Muscle of arm (tissue), 14 donors: ENCODE measurements at places on chromosomes 6 and 20. TPM values are rescaled to one million over a fixed set of nuclear protein-coding genes. Genes with fewer than 3 reads are reported as not detected.
A peak's percentile ranks its signal among the peaks of the same experiment; 100 is the strongest.

The ACAT2 gene
- polyA plus RNA-seq: 24.0 TPM

GRCh38 chr6:134724771-134725340, 225.0 kb downstream of the ALDH8A1 start:
- no peak for DNase-seq

GRCh38 chr20:16612706-16613105, 39.5 kb upstream of the KIF16B start:
- no peak for DNase-seq

- DNase-seq: no peak
These were observed 64.7 kb downstream of the ARHGAP18 start for GRCh38 chr6:129645106-129645829.

The SDHAF4 gene
- 15.0 TPM for polyA plus RNA-seq

The LAMP5 gene
- 0.32 TPM for polyA plus RNA-seq

GRCh38 chr6:132648356-132648755, 10.6 kb downstream of the TAAR1 start:
- DNase-seq: no peak

DNA sequence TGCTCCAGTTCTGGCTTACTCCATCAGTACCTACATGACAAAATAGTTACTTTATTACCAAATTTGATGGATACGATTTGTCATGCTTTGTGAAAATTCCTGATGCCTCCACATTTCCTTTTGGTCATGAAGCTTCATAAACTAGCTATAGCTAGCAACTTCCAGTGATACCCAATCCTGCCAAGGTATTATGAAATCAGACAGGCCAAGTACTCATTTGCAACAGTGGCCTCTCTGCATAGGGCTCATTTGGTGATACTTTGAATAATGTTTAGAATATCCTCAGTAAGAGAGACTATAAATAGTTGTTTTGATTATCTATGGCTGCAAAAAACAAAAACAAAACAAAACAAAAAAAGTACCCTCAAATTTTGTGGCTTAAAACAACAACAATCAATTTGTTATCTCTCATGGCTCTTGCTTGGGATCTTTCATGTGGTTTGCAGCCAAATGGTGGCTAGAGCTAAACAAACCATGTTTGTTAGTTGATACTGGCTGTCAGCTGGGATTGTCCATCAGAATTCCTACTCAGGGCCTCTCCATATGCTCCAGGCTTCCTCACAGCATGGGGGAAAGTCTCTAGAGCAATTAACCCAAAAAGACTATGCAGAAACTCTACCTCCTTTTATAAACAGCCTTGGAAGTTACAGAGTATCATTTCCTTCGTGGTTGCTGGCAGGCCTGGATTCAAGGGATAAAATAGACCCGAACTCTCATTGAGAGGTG, 10.1 kb upstream of the PRL start:
- DNase-seq: no peak

The OPRM1 gene
- not detected for polyA plus RNA-seq

The GCLC gene
- 8.9 TPM for polyA plus RNA-seq

- DNase-seq: no peak
These were observed 224.8 kb upstream of the MARCKS start for GRCh38 chr6:113632220-113632864.

The PLTP gene
- 17.7 TPM for polyA plus RNA-seq

The SIRPD gene
- polyA plus RNA-seq: not detected

DNA sequence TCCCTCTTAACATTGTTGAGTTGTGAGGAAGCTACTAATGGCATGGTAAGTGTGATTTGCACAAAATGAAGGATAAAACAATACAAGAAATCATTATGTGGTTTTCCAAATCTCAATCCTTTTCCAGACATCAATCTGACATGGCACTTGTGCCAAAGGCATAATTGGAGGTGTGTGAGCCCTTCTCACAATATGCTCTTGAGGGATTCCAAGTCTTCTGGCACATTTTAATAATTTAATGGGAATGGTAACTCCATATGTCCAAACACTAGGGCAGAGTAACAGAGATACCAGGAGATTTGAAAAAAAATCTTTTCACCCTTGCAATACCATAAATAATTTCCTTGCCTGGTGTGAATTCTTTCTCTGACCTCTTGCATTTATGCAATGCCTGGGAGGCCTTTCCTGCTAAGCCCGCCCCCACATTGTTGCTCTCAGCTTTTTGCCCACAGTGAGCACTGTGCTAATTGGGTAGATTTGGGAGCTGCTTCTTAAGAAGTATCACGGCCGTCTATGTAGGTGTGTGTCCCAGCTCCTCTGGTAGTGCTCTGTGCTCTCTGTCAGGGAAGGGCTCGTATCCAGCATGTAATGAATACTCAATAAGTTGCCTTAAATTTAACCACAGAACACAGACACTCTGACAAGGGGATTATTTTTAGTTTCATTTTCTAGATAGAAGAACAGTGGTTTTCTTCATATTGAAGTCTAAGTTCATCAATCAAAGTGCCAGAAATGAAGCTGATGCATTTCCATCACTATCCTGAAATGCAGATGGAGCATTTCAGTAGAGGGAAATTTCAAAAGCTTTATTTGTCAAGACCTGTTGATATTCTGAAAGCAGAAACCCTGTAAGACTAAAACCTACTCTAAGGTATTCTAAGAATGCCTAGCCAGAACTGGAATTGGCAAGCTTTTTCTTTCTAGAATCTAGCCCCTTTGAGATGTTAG, 54.4 kb upstream of the CEP85L start:
- DNase-seq: peak; percentile 34

- DNase-seq: no peak
These were observed 88.1 kb upstream of the STMND1 start for GRCh38 chr6:17013701-17014100.

DNA sequence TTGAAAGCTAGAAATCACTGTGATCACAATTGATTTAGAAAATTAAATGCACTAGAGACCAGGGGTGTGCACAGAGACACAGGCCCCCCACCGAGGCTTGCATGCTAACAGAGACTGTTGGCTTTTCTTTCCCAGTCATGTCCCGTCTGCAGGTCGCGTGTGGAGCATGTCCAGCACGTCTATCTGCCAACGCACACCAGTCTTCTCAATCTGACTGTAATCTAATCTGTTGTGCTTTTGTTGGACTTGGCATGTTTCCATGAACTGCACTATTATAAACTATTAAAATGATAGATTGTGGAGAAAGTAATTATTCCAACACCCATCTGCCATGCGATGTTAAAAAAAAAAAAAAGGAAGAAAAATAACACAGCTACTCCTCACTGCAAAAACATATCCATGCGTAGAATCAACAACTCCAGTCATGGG, 17.7 kb downstream of the MYLIP start:
- DNase-seq: no peak

DNA sequence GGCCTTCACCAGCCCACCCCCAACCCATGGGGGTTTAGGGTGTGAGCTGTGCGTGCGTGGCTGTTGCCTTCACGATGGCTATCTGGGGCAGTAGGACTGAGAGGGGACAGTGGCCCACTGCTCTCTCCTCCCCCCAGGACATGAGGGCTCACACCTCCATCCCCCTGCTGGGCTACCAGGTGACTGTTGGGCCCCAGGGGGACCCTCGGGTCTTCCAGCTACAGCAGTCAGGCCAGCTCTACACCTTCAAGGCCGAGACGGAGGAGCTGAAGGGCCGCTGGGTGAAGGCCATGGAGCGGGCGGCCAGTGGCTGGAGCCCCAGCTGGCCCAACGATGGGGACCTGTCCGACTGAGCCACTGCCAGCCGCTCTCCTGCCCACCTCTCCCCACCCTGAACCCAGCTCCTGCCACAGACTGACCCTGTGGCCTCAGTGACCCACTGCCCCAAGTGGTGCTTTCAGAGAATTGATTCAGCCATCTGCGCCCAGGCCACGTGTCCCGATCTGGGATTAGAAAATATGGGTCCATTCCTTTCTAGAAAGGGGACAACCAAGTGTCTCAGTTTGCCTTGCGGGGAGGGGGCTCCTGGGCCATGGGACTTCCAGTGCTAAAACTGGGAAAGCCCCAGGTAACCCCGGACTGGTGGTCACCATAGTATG, 22.5 kb downstream of the FGD2 start:
- DNase-seq: no peak

The BPIFB1 gene
- polyA plus RNA-seq: 0.09 TPM

- no peak for DNase-seq
These were observed 302.6 kb downstream of the TSHZ2 start for GRCh38 chr20:53274807-53275206.

- no peak for DNase-seq
These were observed 40.5 kb upstream of the EDN3 start for GRCh38 chr20:59259946-59260345.

- DNase-seq: no peak
These were observed 32.4 kb upstream of the NOP56 start for GRCh38 chr20:2619961-2620595.

DNA sequence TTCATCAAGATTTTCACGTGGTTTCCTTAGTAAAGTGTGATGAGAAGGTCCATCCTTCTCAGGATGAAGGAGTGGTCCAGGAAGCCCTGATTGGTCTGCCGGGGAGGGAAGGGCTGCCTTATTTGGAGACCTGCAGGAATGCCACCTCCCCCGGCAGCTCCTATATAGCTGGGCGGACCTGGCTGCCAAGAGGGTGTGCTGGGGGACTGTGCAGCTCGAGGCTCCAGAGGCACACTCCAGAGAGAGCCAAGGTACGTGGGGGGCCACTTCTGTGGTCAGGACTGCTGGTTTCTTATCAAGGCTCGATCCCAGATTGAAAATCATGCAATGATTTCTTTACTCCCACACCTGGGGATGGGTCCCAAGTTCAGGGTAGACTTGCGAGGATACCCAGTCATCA, at the start of gene PRND:
PRND (plus strand) TSS at position 191 of the 400 bp plus-strand sequence. CDS start 2,643 bp downstream, outside the sequence.
- DNase-seq: no peak

The SGK2 gene
- not detected for polyA plus RNA-seq

DNA sequence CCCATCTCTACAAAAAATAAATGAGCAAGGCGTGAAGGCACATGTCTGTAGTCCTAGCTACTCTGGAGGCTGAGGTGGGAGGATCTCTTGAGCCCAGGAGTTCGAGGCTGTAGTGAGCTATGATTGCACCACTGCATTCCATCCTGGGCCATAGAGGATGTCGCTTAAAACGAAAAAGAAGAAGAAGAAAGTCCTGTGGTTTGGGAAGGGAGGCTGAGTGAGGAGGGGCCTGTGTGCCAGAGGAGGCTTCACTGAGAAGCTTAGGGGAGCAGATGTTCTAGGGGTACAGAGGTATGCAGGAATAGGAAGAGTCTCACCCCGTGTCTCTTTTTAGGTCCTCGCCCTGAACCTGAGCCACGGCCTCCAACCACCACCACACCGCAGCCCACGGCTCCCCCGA, 4.2 kb downstream of the MMP9 start:
- no peak for DNase-seq

The AGPAT4 gene
- polyA plus RNA-seq: 11.0 TPM

DNA sequence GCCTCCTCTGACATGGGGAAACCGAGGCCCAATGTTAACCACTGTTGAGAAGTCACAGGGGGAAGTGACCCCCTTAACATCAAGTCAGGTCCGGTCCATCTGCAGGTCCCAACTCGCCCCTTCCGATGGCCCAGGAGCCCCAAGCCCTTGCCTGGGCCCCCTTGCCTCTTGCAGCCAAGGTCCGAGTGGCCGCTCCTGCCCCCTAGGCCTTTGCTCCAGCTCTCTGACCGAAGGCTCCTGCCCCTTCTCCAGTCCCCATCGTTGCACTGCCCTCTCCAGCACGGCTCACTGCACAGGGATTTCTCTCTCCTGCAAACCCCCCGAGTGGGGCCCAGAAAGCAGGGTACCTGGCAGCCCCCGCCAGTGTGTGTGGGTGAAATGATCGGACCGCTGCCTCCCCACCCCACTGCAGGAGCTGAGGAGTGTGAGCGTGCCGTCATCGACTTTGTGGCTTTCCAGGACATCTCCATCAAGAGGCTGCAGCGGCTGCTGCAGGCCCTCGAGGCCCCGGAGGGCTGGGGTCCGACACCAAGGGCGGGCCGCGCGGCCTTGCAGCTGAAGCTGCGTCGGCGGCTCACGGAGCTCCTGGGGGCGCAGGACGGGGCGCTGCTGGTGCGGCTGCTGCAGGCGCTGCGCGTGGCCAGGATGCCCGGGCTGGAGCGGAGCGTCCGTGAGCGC, 1.6 kb downstream of the TNFRSF6B start:
- DNase-seq: no peak

The CLPSL2 gene
- not detected for polyA plus RNA-seq

GRCh38 chr20:42507874-42508273, 681.8 kb downstream of the PTPRT start:
- no peak for DNase-seq

DNA sequence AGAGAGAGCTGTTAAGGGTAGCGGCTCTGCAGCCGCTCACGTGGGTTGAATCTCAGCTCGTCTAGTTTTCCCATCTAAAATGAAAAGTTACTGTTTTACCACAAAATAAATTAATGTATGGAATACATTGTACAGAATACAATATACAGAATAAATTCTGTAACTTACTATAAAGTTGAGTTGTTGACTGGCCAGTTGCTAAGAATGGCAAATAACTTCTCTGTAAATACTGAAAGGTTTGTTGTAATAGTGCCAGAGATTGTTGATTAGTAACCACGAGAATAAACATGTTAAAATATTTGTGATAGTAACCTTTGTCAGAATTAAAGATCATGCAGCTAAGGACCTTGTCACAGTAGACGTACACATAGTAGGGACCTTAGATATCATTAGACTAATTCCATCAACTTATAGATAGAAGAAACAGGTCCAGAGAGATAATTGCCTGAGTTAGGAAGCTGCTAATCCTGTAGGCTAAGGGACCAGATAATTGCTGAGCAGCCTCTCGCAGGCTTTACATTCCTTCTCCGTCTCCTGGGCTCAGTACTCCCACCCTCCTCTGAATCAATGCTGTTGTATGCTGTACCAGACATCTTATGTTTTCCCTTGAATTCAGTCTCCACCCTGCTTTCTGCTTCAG, 544 bp upstream of the NRM start:
- no peak for DNase-seq

The CRISP3 gene
- polyA plus RNA-seq: not detected

- no peak for DNase-seq
These were observed 17.1 kb downstream of the SMOC2 start for GRCh38 chr6:168458101-168458500.

The SDCBP2 gene
- 1.3 TPM for polyA plus RNA-seq

GRCh38 chr20:41119614-41120561, 17.5 kb upstream of the PLCG1 start:
- DNase-seq: no peak

DNA sequence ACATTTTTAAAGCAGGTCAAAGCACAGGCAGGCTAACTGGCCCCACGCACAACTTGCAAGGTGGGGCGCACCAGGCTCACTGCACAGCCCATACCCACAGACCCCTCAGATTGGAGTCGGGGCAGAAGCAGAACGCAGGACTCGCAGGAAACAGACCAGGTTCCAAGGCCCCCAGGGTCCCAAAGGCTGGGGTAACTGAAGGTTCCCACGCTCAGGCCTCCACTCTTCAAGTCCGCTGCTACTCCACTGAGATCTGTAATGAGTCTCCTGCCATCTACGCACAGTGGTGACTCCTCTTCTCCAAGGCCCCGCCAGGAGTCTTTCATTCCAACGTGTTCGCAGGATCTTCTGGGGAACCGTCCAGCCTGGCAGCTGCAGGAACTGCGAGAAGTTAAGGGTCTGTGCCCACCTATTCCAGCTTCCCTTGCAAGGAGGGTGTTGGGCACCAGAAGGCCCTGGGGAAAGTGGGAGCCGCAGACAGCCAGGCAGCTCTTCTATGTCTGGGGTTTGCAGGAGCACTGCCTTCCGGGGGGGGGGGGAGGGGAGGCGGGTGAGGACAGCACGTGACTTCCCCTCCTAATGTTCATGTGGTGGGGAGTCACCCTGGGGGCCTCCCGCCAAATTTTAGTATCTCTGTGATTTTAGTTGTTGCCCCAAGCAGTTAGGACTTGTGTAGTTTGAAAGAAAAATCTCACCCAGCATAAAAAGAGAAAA, 2.0 kb upstream of the TAF4 start:
- no peak for DNase-seq
